ENCODE measurements at places on chromosomes 3 and 15. TPM values are rescaled to one million over a fixed set of nuclear protein-coding genes. Genes with fewer than 3 reads are reported as not detected.

GRCh38 chr3:182729903-182730674 lies 63.2 kb upstream of the ATP11B start:
- DNase-seq, result no peak

GRCh38 chr15:94105760-94106159 lies 125.6 kb upstream of the MCTP2 start:
- no peak for DNase-seq

GRCh38 chr3:11304175-11304574 lies 32.0 kb downstream of the ATG7 start:
- DNase-seq, result no peak

MEX3B gene
- total RNA-seq, result 0.73 TPM

AMOTL2 gene
- not detected for total RNA-seq

GATM gene
- total RNA-seq, result 2.0 TPM

SPESP1 gene
- 0.66 TPM for total RNA-seq

UPK1B gene
- not detected for total RNA-seq

CDC25A gene
- total RNA-seq, result 39.4 TPM

IL20RB gene
- 1.5 TPM for total RNA-seq

NMNAT3 gene
- total RNA-seq, result 0.80 TPM
